Naive thymus-derived CD4-positive, alpha-beta T cell (primary cell): ENCODE measurements at places on chromosomes 2 and 18. TPM values are rescaled to one million over a fixed set of nuclear protein-coding genes. Genes with fewer than 3 reads are reported as not detected.

DNA sequence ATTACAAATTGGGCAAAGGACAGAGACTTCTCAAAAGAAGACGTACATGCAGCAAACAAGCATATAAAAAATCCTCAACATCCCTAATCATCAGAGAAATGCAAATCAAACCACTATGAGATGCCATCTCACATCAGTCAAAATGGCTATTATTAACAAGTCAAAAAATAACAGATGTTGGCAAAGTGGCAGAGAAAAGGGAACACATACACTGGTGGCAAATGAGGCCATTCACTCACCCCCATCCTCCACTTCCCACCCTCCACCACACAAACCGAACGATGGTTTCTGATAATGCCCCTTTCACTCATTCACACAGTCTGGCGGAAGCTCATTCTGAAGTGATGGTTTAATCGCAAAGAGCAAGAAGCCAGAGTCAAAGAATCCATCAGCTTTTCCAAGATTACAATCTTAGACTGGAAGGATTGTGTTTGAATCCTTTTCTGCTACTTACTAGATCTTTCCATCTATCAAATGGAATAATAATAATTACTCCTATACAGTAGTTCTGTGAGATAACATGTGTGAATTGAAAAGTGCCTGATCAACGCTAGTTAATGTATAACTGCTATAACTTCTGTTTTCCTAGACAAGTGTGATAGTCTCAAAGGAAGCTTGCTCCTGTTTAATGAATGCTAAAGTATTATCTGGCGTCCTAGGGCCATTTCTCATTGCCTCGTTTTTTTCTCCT lies 16.9 kb upstream of the CD28 start:
- DNase-seq = no peak

GRCh38 chr18:46436621-46437020 lies 220.4 kb downstream of the LOXHD1 start:
- DNase-seq = no peak

Gene CYP1B1
- total RNA-seq = 6.6 TPM

DNA sequence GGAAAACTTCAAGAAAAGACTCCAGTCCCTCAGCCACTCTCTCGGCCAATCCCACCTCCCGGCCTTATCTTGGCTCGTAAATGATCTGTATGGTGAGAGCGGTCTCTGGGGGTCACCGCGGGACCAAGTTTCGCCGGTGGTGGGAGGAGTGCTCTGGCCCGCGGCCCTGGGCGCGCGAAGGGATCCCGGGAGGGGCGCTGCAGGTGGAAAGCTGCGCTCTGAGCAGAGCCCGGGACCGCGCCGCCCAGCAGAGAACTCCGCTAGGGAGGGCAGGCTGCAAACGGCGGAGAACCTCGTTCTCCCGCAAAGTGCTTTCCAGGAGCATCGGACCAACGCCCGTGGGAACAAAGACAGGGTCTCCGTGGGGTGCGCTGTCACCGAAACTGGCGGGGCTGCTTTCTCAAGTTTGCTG lies 622 bp downstream of the LRP2 start:
- DNase-seq = no peak

Gene GPAT2
- 7.4 and 11.3 TPM in 2 replicates for total RNA-seq

- DNase-seq = no peak
Measured at GRCh38 chr18:23134780-23135549, at the start of gene CABLES1. CABLES1 (plus strand) TSS chr18:23135485; CDS start chr18:23135763, 278 bp downstream.

- no peak for DNase-seq
Measured at GRCh38 chr2:204827701-204828590, 282.7 kb downstream of the PARD3B start.

DNA sequence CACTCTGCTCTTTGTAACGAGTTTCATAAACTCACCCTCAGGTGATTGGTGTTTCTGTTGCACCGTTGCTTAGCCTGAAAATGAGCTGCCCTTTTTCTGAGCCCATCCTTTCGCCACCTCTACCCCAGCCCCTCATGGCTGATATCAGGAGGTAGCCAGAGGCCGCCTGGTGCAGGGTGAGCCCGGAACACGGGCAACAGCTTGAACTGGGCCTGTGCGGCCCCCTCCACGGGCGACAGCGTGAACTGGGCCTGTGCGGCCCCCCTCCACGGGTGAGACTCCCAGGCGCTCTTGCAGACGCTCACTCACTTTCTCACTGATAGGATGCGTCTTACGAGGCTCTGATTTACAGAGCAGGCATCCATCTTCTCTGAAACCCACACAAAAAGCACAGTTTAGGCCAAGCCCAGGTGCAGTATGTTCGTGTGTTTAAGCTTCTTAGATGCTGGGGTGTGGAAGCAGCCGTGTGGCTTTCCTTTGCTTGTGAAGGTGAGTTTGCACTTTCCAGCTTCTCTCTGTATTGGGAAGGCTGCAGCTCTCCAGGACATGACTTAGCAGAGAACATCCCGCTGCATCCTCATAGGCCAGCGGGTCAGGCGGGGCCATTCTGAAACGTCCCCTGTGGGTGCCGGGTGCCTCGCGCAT lies 83.5 kb downstream of the NFATC1 start:
- no peak for DNase-seq

Gene HOXD8
- not detected in 2 replicates for total RNA-seq

DNA sequence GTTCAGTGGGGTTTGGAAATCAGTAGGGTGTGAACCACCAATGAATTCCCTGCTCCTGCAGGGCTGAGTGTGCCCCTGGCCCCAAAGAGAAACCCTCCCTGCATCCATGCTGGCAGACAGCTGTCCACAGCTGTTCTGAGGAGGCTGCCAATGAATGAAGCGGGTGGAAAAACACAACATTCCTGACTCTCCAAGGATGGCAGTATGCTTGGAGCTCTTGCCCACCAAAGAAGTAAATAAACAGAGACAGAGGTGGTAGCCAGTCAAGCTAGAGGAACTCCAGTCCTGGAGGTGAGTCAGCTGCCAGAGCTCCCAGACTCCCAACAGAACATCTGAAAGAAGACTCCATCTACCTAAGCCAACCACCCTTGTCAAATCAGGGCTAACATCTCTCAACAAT lies 6.2 kb downstream of the ZBTB7C start:
- no peak for DNase-seq

Gene RUFY4
- 0.40 TPM for total RNA-seq

GRCh38 chr2:219851801-219852481 lies 224.5 kb downstream of the SLC4A3 start:
- DNase-seq = no peak

DNA sequence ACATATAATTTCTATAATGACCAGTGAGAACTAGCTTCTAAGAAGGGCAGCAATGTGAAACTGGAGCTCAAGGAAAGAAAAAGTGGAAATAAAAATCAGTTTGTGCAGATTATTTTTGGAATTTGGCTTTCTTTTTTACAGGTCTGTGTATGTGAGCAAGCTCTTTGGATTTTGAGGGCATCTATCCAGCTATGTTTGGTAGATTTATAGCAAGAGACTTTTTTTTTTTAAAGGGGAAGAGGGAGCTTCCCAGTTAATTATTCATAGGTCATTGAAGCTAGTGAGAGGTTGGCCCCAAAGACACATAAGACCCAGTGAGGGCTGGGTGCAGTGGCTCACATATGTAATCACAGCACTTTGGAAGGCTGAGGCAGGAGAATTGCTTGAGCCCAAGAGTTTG lies 24.0 kb upstream of the COLEC12 start:
- no peak for DNase-seq

Gene PRSS56
- not detected for total RNA-seq

DNA sequence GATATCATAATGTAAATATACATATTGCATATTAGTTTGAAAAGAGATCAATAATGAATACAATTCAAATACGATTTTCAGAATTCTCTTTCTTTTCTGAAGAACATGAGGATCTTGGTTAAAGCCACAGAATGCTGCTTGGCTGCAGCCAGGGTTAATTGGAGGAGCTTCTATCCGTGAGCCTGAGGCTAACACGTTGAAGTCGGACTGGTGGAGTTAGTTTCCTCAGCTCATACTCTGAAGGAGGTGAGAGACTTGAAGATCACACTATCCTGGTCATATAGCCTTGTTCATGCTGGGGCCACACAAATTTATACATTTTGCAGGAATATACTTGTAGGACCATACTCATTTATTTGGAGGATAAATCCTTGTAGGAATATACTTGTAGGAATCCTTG lies 335.8 kb downstream of the TRIB2 start:
- DNase-seq = no peak

GRCh38 chr2:222525811-222526210 lies 101.5 kb downstream of the SGPP2 start:
- DNase-seq = no peak

Gene ANKRD36B
- total RNA-seq = 76.0 TPM

DNA sequence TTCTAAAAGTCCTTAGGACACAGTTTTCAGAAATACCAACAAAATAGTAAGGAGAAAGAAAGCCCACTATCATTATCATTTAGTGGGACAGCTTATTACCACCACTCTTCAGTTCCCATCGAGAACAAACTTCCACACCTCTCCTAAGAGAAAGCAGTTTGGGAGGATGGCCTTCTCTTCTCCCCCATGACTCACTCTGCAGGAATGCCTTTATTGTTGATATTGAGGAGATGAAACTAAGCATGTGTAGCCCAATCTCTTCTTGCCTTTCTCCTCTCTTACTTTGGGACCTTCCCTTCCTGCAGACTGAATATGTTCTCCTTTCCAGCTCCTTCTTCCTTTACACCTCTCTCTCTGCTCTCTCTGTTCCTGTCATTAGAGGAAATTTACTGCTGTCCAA lies 30.0 kb upstream of the ERMN start:
- DNase-seq = no peak

DNA sequence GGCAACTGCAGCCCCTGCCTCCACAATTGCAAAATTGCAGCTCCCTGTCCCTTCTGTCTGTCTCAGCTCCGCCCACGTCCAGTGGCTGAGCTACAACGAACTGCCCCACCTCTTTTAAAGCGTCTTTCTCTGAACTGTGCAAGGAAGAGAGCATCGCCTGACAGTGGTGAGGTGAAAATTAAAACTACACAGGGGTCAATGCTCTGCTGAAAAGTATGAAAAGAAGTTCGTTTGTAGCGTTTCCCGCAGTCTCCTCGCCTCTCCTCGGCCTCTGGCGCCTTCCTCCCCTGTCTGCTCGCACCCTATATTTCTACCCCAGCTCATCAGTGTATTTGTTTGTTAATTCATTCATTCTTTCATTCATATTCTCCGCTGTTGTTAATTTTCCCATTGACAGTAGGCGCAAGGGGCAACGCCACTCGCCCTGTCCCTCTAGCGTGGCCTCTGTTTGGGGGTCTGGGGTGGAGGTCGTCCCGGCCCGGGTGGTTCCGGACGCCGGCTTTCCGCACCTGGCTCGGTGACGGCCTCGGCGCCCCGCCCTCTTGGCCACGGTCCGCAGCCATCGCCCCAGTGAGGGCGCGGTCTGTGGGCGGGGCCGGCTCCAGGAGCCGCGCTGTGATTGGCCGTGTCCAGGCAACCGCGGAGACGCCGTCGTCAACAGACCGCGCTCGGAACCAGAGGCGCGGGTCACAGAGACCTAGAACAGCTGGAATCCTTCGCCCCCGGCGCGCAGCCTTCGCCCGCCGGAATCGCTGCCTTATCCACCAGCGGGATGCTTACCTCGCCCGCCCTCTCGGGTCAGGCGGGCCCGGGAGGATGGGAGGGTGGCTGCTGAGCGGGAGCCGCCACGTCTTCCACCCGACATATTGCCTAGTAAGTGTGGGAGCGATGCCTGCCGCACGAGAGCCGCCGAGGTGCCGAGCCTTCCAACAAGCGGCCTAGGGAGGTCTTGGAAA lies at the start of gene VWA3B:
TSS of gene VWA3B (plus strand) at position 677 of the 956 bp plus-strand sequence. CDS start 5,926 bp downstream, outside the sequence.
- DNase-seq = no peak

Gene C2orf66
- total RNA-seq = not detected

- DNase-seq = no peak
Measured at GRCh38 chr2:112251271-112251670, 3.6 kb downstream of the ZC3H8 start.

DNA sequence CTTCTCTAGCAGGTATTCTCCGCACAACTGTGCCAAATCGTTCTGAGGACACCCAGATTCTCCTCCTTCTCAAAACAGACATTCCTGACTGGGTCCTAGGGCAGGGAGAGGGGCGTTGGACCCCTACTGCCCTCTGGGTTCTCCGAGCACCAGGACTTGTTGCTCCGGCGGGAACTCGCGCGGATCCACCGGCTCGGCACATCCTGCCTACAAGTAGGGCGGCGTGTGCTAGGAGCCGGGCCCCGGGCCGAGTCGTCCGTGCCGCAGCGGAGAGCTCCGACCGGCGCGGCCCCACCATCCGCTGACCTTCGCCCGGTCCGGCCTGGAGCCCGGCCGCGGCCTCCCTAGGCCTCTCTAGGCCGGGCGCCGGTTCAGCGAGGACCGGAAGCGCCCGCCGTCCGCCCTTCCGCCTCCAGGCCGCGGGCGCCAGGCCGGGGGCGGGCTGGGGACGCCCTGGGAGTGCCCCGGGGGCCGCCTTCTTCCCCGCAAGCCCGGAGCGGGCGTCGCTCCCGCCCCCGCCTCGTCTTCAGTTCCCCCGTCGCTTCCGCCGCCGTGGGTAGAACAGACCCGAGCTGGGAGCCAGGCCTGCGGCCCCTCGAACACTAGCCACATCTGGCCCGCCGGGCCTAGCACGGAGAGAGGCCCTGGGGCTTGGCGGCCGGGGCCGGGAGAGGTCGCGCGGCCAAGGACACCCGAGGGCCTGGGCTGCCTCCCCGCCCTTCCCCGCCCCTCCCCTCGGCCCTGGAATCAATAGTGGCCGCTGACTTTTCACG lies 7.6 kb upstream of the ONECUT2 start:
- no peak for DNase-seq

DNA sequence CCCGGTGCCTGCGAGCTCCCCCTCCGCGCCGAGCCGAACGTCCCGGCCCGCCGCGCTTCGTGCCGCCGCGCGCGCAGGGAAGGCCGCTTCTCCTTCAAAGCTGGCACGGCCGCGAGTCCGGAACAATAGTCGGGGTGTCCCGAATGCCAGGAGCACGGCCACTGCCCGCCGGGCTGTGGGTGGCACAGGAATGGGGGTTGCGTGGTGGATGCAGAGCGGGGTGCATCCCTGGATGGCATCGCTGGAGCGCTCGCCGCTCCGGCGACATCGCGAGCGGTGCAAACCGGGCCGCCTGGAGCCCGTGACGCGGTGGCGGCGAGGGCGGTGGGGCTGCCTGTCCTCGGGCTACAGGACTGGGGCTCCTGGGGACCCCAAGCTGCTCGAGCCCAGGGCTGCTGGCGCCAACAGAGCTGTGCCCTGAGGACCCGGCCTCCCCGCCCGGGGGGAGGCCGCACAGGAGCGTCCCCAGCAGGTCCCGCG lies 1.1 kb upstream of the SATB2 start:
- no peak for DNase-seq

- no peak for DNase-seq
Measured at GRCh38 chr2:46389417-46389916, 89.9 kb upstream of the TMEM247 start.

Gene DCDC2C
- total RNA-seq = not detected in 2 replicates

GRCh38 chr2:189454009-189454408 lies 12.7 kb downstream of the WDR75 start:
- DNase-seq = no peak

- DNase-seq = no peak
Measured at GRCh38 chr2:98683728-98684127, 47.2 kb downstream of the MGAT4A start.

Gene GGCX
- total RNA-seq = 34.2 TPM
